ENCODE measurements at places on chromosomes 6 and 20.

- no peak for DNase-seq
These were observed 165.1 kb downstream of the TINAG start for GRCh38 chr6:54473328-54473727.

DNA sequence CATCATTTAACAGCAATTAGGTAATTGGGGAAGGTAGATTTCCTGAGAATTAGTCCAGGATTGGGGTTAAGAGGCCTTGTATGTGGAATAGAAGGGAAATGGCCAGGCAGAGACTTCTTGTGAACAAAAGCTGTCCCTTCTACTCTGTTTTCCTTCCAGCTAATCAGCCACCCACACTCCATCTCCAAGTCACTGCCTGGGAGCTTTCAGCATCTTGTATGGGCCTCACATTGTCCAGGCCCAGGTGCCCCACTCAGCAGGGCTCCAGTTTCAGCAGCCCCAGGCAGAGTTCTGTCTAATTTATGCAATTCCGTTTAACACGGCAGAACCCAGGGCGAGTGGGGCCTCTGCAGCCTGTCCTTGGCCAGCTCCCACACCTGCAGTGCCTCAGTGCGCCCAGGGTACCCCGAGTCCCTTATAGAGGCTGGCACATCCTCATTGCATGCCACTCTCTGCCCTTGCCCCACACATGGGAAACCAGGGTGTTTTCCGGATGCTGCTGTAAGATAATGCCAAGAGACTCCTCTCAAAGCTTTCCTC, 113.0 kb downstream of the EDN3 start:
- no peak for DNase-seq

GRCh38 chr20:32670773-32671455, 2.8 kb downstream of the C20orf203 start:
- DNase-seq = no peak

DNA sequence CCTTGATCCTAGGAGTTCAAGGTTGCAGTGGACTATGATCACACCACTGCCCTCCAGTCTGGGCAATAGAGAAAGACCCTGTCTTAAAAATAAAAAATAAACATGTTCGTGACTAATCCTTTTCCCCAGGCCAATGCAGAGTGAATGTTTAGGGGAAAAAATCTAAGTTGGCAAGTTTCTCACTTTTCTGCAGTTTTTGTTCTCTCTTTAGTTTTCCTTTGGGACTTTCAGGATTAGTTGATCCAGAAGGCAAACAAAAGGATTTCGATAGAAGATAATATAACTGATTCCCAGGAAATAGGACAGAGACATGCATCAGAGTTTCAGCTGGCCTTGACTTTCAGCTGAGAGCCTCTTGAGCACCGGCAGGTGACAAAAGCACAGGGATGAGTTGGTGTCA, 53.3 kb downstream of the SOD2 start:
- no peak for DNase-seq

GRCh38 chr20:9110916-9111432, 42.1 kb downstream of the PLCB4 start:
- DNase-seq = no peak

- no peak for DNase-seq
These were observed 31.2 kb upstream of the NFATC2 start for GRCh38 chr20:51573576-51574243.

DNA sequence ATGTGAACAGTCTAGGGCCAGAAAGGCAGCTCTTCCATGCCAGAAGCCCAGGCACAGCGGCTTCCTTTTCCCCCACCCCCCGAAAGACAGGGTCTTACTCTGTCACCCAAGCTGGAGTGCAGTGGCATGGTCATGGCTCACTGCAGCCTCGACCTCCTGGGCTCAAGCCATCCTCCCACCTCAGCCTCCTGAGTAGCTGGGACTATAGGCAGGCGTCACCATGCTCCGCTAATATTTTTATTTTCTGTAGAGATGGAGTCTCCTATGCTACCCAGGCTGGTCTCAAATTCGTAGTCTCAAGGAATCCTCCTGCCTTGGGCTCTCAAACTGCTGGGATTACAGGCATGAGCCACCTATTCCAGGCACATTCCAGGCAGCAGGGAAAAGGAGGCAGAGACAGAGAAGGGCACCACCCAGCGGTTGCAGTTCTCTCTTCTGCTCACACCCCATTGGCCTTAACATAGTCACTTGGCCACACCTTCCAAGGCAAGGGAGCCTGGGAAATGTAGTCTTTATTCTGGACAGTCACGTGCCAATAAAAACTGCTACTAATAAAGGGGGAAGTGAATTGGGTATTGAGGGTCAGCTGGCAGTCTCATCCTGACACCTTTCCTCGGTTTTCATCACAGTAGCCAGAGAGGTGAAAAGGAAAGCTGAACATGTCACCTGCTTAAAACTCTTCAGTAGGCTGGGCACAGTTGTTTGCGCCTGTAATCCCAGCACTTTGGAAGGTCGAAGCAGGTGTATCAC, 205.9 kb downstream of the ZMYND8 start:
- DNase-seq = no peak

- DNase-seq = peak; percentile 32
These were observed 535 bp downstream of the EXOC2 start for GRCh38 chr6:692356-692851.

DNA sequence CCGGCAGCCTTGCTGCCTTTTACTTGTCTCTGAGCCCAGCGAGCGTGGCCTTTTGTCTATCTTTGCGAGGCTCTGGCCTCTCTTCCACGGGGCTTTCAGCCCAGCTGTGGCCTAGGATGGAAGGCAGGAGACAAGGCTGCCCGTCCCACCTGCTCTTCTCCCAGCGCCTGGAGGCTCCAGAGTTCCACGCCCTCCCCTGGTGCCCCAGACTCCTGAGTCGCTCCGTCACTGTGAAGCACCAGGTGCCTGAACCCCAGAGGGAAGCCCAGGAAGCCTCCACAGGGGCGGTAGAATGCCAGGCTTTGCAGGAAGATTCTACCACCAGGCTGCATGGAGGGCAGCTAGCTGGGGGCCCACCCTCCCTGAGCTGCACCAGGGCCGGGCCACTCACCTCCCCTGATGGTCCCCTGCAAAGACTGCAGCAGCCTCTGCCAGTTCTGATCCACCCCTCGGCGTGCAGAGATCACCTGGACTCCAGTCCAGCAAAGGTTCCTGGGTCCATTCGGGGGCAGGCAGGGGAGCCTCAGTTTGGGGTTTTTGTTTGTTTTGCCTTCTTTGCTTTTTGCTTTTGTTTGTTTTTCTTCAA, 384.6 kb downstream of the CDH4 start:
- DNase-seq = no peak

GRCh38 chr20:38900606-38901005, 25.6 kb upstream of the FAM83D start:
- DNase-seq = no peak

DNA sequence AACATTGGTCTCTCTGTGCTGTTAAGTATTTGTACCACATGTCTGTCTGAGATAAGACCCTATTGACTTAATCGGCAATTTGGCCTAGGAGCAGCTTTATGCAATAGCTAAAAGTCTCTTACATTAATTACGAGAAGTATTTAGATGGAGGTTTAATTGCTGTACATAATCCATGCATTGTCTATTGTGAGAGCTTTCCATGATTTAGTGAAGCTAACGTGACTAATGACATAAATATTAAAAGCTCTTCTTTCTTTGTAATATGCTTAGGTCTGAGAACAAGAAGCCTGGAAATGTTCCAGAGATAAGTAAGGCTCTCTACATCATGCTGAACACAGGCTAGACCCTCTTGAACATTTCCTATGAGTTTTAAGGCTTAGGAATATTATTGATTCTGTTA, 32.7 kb upstream of the FAM83B start:
- no peak for DNase-seq

GRCh38 chr6:30843611-30843998, 40.7 kb upstream of the DDR1 start:
- no peak for DNase-seq

- no peak for DNase-seq
These were observed 126.7 kb downstream of the AIG1 start for GRCh38 chr6:143187238-143187923.

GRCh38 chr6:169806701-169807100, 55.3 kb downstream of the ERMARD start:
- no peak for DNase-seq

DNA sequence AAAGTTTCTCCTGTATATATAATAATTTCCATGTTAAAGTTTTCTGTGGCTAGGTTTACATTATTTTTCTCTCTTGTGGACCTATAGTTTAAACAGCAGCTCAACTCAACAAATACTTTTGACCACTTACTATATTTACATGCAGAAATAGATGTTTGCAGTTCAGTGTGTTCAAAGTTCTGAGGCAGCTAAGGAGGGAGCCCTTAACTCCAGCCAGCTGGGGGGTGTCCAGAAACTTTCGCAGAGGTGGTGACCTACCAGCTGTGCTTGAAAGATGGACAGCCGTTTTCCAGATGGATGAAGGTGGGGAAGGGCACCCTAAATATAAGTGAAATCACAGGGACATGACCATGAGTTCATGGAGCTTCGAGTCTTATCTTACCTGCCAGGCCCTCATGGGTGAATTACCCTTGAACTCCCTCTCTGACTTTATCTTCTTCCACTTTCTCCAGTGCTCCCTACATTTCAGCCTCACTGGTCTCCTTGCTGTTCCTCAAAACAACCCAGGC, 33.4 kb downstream of the DHX35 start:
- DNase-seq = no peak

DNA sequence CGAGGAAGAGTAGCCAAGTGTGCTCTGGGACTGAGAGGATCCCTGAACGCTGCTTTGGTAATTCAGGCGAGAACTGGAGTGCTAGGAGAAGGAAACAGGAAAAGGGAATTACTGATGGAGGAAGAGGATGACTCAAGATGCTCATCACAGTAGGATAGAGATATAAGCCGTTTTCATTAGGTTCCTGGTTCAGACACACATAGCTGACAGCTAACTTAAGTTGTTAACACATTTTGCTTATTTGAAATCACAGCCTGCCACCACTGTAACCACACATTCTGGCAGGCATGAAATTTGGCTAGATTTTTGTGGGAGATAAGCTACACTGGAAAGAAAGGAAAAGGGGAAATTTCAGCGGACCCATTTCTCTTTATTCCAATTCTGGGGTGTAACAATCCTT, 138.2 kb upstream of the SLC22A16 start:
- DNase-seq = no peak

DNA sequence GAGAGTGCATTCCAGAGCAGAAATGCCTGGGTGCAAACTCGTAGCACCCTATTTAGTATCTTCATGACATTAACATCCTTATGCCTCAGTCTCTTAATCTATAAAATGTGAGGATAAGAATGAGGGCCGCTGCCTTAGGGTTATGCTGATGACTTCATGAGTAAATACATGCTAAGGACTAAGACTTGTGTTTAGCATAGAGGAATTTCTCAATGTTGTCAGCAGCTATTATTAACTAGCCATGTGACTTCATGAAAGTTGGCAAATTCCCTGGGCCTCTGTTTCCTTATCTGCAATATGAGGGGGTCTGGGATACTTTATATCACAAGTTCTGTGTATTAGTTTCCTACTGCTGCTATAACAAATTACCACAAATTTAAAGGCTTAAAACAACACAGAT, 108.1 kb upstream of the RIPOR2 start:
- no peak for DNase-seq

GRCh38 chr20:31548820-31549512, 34.7 kb downstream of the HM13 start:
- no peak for DNase-seq

GRCh38 chr6:170268216-170269129, 22.4 kb downstream of the DLL1 start:
- DNase-seq = no peak

- no peak for DNase-seq
These were observed 4.4 kb downstream of the SMLR1 start for GRCh38 chr6:130831607-130832006.

DNA sequence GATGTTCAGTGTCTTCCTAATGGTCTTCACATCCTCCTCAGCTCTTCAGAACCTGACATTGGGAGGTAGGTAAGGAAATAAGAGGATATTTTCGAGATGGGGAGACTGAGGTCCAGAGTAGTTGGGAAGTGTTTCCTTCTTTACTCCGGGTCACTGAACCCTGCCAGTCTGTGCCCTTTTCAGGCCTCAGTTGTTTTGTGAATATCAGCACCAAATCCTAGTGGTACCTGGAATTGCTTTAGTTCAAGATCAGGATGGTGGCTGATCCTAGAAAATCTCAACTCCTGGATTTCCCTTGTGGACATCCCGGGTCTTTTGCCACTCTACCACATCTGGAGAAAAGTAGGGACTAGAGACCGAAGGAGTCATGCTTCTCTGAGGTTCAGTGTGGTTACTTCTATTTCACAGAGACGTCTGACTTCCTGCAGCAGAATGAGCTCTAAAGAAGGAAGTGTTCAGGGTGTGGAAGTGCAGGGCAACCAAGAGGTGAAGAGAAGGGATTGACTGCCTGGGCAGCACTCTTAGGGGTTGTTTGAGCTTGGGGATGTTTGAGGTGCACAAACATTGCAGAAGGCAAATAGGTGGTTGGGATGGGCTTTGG, 995 bp downstream of the STK4 start:
- DNase-seq = no peak

DNA sequence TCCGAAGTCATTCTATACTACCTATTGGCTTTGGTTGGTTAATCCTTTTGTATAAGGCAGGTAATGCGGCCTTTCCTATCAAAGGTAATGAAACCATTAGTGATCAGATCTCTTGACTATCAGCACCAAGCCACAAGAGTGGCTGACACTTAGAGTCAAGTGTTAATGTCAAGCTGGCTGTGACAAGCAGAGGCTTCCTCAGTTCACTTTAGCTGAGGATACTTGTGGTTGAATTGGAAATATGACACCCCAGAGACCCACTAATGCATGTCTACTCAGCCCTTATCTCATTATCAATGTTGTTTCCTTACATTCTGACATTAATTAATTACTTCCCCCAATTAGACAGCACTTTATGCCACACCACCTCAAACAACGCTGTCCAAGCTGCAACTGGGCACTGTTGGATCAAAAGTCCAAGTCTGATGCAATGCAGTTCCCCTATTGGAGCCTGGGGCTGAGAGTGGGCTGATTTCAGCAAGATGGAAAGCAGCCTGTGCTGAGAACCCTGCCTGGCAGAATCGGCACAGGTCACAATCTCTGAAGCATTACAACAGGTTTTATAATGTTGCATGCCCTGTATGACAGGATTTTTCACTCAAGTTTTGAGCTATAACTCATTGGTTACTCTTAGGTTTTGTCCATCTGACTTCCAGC, 273.5 kb downstream of the COL12A1 start:
- no peak for DNase-seq

DNA sequence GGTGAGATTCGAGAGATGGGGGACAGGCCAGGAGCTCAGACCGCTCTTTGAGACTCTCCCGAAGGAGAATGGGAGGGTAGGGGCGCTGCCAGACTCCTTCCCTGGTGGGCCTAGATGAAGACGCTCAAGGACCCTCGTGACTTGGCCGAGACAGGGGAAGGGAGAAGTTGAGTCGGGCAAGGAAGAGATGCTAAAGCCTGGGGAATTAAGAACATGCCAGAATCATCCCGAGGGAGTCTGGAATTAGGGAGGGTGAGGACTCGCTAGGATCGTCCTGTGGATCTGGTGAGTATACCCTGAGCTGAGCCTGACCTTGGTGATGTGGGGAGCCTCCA, 529 bp downstream of the UBE2C start:
- DNase-seq = no peak

Data from stimulated activated CD8-positive, alpha-beta memory T cell treated with anti-CD3 and anti-CD28 coated beads, Interleukin-7, amount 100 ng/mL, for 1 hour (primary cell).